ENCODE measurements at places on chromosomes 7 and 10.

DNA sequence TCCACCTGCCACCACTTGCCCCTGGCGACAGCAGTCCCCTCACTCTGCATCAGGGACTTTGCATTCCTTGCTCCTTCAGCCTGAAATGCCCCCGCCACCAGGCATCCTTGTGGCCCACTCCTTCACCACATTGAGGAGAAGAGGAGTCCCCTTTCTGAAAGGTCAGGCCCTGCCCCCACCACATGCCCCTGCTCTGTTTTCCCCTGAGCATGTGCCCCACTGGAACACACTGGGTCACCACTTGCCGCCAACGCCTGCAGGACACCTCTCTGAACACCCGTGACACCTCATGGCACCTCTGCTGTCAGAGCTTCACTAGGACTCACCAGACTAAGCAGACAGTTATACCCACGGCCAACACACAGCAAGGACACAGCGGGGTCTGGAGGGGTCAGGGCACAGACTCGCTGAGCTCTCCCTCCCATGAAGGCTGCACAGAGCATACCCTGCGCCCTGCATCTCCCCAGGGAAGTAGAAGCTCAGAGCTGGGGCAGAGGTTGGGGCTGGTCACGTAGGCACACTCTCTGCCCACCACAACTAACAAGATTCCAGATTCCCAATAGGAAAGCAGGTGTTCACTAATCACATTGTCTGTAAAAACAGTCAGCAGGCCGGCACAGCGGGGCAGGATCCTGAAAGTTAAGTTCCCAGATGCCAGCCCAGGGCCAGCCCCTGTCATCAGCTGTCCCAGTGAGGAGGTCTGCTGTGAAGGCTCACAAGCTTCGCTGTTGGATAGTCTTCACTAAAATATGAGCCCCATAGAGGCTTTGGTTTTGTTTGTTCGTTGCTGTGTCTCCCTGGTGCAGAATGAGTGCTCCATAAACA is 5.8 kb upstream of the AOC1 start:
- DNase-seq, result no peak

DNA sequence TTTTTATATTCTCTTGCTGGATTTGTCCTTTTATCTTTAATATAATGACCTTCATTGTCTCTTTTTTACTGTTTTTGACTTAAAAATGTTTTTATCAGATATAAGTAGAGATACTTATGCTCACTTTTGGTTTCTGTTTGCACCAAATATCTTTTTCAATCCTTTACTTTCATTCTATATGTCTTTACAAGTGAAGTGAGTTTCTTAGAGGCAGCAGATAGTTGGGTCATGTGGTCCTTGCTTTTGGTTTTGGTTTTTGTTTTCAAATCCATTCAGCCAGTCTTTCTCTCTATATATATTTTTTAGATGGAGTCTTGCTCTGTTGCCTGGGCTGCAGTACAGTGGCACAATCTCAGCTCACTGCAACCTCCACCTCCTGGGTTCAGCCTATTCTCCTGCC is 932.4 kb upstream of the LRRTM3 start:
- DNase-seq, result no peak

DNA sequence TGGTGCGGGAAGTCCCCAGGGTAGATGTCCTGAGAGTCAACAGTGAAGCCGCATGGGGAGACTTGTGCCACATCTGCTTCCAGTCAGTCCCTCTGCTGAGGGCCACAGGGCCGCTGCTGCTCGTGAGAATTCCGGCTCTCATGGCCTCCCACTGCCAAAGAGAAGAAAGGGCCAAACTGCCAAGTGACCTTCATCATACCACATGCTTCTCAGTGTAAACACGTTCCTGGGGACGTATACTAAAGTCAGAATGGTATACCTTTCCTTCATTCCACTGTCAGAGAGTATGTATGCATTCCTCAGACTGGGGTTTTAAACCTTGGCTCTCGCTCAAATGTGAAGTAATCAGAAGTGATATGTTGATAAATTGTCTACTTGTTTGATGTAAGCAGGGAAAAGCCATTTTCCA is 52.8 kb upstream of the SEC61G start:
- DNase-seq, result no peak

DNA sequence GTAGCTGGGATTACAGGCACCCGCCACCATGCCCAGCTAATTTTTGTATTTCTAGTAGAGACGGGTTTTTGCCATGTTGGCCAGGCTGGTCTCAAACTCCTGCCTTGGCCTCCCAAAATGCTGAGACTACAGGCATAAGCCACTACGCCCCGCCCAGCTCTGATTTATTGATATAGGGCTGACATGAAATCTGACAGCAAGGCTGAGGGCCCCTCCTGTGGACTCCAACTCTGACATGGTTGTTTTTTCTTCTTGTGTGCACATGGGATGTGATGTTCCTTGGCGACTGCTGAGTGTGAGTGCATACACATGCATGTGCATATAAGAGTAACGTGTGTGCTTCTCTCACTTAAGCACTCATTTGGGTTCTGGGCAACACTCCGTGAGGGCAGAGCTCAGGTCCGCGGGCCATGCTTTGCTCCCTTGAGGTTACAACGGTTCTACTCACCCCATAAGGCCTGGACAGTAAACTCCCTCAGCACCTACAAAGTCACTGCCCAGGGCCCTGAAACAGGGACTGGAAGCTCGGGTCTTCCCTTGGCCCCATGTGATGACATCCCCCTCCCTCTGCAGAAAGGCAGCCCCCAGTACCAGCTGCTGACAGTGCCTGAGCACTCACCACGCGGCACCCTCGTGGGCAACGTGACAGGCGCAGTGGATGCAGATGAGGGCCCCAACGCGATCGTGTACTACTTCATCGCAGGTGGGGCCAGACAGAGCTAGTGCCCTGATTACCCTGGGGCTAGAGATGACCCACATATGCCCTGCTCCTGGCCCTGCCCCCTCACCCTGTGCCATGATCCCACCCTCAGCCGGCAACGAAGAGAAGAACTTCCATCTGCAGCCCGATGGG is 33.6 kb upstream of the VSIR start:
- DNase-seq, result no peak

DNA sequence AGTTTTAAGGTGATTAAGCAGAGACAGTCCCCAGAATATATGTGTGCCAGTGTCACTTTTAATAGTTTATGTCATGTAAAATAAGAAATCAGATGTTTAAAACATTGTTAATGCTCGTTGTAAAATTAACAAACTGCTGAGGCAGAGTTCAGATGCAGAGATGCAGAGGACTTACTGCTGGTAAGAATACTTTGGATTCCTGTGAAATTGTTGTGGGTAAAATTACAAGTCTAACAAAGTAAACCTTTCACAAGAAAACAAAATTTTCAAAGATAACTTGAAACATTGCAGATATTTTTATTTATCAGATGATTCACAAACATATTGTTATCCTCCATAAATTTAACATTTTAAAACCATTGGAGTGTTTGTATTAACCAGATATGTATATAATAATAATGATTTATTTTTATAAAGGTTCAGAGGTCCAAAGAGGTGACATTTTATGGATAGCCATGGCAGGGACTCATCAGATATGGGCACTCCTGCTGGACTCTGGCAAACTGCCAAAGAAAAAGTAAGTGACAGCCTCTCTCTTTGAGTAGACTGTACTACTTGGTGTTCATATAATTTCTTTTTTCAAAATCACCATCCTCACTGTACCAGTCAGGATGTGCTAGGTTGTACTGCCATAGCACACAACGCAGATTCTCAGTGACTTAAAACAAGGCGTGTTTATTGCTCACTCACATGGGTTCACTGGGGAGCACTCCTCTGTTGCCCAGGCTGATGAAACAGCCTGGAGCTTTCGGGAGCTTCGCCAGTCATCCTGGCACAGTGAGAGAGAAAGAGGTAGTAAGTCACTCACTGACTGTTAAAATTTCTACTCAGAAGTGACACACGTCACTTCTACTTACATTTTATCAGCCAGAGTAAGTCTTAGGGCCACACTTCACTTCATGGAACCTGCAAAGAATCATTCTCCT is 43.5 kb downstream of the NHLRC2 start:
- DNase-seq, result no peak

GRCh38 chr7:69564454-69565417 is 33.5 kb upstream of the AUTS2 start:
- DNase-seq, result no peak

DNA sequence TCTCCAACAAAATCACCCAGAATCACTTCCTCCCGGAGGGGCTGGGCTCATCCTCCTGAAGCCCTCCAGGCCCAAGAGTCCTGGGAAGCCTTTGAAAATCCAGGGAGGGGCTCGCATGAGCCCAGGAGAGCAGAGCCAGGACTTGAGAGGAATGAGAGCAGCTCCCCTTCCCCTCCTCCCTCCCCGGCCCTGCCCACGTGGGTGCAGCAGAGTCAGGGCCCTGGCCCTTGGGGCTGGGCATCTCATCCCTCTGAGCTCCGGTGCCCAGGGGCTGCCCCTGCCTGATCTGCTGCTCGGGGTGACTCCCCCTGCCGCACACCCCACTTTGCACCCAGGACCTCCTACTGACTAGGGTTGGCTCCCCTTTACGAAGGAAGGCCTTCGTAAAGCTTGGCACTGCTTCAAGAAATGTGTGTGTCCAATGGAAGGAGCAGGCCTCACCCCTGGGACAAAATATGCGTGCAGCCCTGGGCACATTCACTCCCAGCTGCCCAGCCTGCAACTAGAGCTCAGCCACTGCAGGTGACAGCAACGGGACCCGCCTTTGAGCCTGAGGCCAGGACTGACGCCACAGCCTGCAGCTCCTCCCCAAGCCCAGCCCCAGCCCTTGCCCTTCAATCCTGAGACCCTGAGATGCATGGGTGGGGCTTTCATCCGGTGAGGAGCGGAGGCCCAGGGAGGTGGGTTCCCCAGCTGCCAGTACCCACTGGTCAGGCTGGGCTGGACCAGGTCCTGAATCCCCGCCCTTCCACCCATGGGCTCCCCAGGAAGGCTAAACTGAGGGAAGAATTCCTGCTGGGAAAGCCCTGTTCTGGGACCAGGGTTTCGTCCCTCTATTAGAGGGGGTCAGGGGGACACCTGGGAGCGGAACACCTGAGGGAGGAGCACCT is 21.8 kb downstream of the PWWP2B start:
- DNase-seq, result peak; percentile 80

- DNase-seq, result peak; percentile 74
Measured at GRCh38 chr7:34823650-34824258, 165.7 kb downstream of the NPSR1 start.

- DNase-seq, result no peak
Measured at GRCh38 chr7:39987641-39988347, 37.7 kb downstream of the CDK13 start.

GRCh38 chr7:44733708-44734481 is 14.8 kb upstream of the ZMIZ2 start:
- no peak for DNase-seq

DNA sequence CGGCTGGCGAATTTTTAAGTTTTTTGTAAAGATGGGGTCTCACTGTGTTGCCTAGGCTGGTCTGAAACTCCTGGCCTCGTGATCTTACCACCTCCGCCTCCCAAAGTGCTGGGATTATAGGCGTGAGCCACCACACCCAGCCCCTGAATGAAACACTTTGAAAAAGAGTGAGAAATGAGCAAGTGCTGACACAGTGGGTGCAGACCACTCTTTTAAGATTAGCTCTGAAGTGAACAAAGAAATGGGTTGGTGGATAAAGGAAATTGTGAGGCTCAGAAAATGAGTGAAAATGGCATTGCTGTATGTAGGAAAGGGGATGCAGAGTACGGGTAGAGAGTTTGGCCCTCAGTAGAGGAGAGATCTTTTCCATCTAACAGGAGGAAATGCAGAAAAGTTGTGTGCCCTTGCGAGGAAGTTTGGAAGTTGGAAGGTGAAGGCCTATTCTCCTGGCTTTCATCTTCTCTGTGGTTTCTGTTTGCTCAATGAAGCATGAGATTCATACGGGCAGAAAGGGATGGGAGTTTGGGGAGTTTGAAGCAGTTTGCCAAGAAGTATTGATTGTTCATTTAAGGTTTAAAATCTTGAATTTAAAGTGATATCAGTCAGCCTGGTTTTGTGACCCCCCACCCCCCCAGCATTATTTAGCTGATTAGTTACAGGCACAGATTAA is 11.0 kb downstream of the MAPK8 start:
- DNase-seq, result no peak

GRCh38 chr10:58335306-58336005 is 650 bp downstream of the UBE2D1 start:
- DNase-seq, result peak; percentile 62

- DNase-seq, result no peak
Measured at GRCh38 chr7:23894892-23895569, 185.0 kb downstream of the STK31 start.

GRCh38 chr10:82680608-82681007 is 805.6 kb downstream of the NRG3 start:
- no peak for DNase-seq

Measured in RWPE1 (cell line).